ENCODE measurements at places on chromosomes 2 and 18.

DNA sequence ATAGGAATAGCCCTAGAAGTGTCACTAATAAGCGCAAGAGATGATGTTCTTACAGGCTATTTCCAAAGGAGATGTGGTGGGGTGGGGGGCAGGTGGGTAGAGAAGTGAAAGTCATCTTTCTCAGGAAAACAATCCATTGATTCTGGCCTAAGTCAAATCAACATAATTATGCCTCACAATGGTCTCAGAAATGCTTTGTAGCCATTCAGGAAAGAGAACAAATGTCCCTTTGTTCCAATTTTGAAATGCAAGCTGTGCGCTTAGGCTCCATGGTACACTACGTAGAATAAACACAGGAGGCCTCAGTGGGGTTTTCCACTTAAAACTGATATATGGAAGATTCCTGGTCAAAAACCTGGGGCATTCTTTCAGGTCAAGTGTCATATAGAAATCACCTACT, 529.9 kb upstream of the KLHL29 start:
- no peaks in the 10 kb centered on the region for H3K27me3 ChIP-seq
- no peak overlapping the region for H3K27ac ChIP-seq
- H3K4me1 ChIP-seq = no peaks in the 10 kb centered on the region
- no peaks in the 10 kb centered on the region for H3K36me3 ChIP-seq

- H3K27me3 ChIP-seq = no peaks in the 10 kb centered on the region
- H3K4me1 ChIP-seq = no peaks in the 10 kb centered on the region
- no peak overlapping the region for H3K27ac ChIP-seq
- H3K4me3 ChIP-seq = no peak overlapping the region
- no peaks in the 10 kb centered on the region for H3K36me3 ChIP-seq
These were observed 134.7 kb downstream of the TPGS2 start for GRCh38 chr18:36693931-36694620.

DNA sequence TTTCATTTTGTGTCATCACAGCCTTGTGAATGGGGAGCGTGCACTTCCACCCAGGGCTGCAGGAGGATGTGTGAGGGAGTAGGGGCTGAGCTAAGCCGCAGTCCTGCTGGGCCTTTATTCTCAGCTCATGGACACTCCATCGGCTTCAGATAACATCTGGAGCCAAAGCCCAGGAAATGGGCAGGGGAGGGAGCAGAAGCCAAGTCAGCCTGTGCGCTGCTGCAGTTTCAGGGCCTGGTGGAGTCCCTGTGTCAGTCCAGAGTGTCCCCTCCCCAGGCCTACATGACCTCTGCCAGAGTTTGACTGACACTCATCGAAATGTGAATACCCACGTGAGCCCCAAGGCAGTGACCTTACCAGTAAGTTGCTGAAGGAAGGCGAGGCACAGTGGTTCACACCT, 242.2 kb downstream of the LOXHD1 start:
- no peak overlapping the region for H3K4me3 ChIP-seq
- H3K27me3 ChIP-seq = no peaks in the 10 kb centered on the region
- no peak for DNase-seq
- H3K36me3 ChIP-seq = no peaks in the 10 kb centered on the region
- H3K4me1 ChIP-seq = peaks cover 7% of the 10 kb centered on the region

GRCh38 chr18:67520351-67520921, 3.9 kb upstream of the DSEL start:
- no peaks in the 10 kb centered on the region for H3K27me3 ChIP-seq
- no peaks in the 10 kb centered on the region for H3K36me3 ChIP-seq
- no peak overlapping the region for H3K4me3 ChIP-seq
- DNase-seq = no peak
- H3K27ac ChIP-seq = no peak overlapping the region
- peaks cover 25% of the 10 kb centered on the region for H3K4me1 ChIP-seq

- H3K4me1 ChIP-seq = peaks cover 8% of the 10 kb centered on the region
- no peak for DNase-seq
- H3K4me3 ChIP-seq = no peak overlapping the region
- H3K27ac ChIP-seq = no peak overlapping the region
- H3K36me3 ChIP-seq = no peaks in the 10 kb centered on the region
These were observed 61.9 kb upstream of the RIOK3 start for GRCh38 chr18:23391156-23391555.

GRCh38 chr2:182616471-182617393, 99.3 kb upstream of the DNAJC10 start:
- H3K36me3 ChIP-seq = no peaks in the 10 kb centered on the region
- H3K4me3 ChIP-seq = no peak overlapping the region
- no peaks in the 10 kb centered on the region for H3K27me3 ChIP-seq
- no peak overlapping the region for H3K27ac ChIP-seq
- no peak for DNase-seq
- H3K4me1 ChIP-seq = no peaks in the 10 kb centered on the region

GRCh38 chr2:219142329-219142728, 18.3 kb downstream of the NHEJ1 start:
- H3K27ac ChIP-seq = no peak overlapping the region
- no peaks in the 10 kb centered on the region for H3K27me3 ChIP-seq
- no peaks in the 10 kb centered on the region for H3K4me1 ChIP-seq
- H3K36me3 ChIP-seq = peaks cover 3% of the 10 kb centered on the region

GRCh38 chr2:226578879-226579278, 220.7 kb downstream of the IRS1 start:
- H3K4me3 ChIP-seq = no peak overlapping the region
- H3K27me3 ChIP-seq = no peaks in the 10 kb centered on the region
- no peak for DNase-seq
- H3K4me1 ChIP-seq = no peaks in the 10 kb centered on the region
- no peak overlapping the region for H3K27ac ChIP-seq
- no peaks in the 10 kb centered on the region for H3K36me3 ChIP-seq

All from thoracic aorta (tissue), 2 donors.